ENCODE measurements at places on chromosomes 5 and 9.

DNA sequence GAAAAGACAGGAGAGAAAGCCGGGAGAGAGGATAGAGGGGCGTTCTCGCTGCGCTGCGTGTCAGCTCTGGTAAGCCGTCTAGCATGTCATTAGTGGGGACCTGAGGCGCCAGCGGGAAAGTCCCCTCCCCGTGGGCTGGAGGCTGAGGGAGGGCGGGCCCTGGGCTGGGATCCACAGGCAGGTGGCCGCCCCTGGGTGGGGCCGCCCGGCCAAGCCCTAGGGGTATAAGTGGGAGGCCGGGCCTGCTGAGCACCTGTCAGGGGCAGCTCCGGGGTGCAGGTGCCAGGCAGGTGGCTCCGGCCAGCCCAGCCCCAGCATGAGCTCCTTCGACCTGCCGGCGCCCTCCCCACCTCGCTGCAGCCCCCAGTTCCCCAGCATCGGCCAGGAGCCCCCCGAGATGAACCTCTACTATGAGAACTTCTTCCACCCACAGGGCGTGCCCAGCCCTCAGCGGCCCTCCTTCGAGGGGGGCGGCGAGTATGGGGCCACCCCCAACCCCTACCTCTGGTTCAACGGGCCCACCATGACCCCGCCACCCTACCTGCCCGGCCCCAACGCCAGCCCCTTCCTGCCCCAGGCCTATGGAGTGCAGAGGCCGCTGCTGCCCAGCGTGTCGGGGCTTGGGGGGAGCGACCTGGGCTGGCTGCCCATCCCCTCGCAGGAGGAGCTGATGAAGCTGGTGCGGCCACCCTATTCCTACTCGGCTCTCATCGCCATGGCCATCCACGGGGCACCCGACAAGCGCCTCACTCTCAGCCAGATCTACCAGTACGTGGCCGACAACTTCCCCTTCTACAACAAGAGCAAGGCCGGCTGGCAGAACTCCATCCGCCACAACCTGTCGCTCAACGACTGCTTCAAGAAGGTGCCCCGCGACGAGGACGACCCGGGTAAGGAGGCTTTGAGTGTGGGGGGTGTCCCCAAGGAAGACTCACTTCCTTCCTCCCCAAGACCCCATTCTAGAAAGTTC lies at the start of gene FOXI1:
TSS of gene FOXI1 (plus strand) at position 256 of the 970 bp plus-strand sequence. CDS start at position 317, 61 bp downstream.
- no peak for DNase-seq

DNA sequence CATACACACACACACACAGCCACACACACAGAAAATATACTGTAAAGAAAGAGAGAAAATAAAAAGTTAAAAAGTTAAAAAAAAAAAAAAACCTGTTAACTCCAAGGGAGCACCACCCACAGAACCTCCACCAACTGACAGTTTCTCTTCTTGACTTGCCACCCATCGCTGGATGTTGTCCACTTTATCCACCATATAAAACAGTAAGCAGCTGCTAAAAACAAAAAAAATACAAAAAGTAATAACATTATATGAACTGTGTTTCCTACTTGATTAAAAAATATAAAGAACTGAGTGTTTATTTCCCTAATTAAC lies 1.2 kb downstream of the PURA start:
- no peak for DNase-seq

DNA sequence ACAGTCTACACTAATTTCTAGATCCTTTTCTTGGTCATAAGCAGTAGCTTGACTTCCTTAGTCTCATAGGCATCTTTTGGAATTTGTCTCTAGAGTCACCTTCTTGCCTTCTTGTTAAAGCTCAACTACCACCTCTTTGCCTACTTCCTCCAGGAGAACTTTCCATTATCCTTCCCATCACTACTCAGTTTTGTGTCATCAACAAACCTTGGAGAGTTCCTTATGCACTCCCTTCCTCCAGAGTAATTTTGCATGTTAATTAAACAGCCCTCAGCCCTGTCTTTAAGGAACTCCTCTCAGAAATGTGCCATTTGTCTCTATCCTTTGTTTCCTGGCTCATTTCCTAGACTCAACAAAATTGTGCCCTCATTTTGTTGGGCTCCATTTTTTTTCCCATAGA lies 4.2 kb upstream of the EPB41L4B start:
- DNase-seq, result no peak

- DNase-seq, result no peak
Observed at GRCh38 chr5:84255315-84255714, 129.4 kb downstream of the EDIL3 start.

- DNase-seq, result no peak
Observed at GRCh38 chr9:114446672-114447450, 58.4 kb downstream of the WHRN start.

DNA sequence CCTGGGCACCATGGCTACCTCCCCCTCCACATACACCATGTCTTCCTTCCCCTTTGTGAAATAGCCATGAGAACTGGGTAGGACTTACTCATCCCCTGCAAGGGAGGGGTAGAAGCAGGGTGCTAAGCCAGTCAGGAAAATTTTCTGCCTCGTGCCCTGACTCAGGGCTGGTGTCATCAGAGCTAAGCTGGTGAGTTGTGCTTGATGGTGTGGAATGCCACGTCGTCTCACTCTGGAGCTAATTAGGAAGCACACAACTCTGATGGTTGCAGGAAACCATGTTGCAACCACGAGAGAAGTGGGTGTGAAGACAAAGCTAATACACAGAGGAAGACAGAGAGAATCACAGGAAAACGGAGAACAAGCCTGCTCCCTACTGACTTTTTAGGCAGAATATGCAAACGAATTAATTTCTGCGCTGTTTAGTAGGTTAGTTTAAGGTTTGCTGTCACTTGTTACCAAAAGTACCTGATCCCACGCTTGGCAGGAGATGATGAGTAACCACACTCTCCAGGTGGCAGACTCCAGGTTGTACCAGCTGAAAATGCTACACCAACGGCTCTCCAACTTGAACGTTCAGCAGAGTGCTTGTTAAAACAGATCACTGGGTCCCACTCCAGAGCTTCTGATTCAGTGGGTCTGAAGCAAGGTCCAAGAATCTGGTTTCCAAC lies 54.5 kb downstream of the STK10 start:
- peak; percentile 71 for DNase-seq

DNA sequence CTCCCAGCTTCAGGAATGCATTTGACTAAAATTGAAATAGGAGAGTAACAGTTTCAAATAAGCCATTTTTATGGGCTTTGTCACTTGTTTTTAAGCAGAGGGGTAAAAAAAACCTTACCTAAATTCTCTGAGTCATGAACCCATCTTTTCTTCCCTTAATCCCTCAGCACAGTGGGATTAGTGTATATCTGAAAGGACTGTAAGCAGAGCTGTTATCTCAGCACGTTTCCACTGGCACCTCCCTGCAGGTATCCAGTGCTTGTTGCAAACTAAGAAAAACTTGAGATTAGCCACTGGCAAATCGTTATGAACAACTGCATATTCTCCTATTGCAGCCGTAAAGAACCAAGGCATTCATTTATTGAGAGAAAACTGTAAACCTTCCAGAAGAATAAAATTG lies 872.7 kb downstream of the EFNA5 start:
- no peak for DNase-seq

DNA sequence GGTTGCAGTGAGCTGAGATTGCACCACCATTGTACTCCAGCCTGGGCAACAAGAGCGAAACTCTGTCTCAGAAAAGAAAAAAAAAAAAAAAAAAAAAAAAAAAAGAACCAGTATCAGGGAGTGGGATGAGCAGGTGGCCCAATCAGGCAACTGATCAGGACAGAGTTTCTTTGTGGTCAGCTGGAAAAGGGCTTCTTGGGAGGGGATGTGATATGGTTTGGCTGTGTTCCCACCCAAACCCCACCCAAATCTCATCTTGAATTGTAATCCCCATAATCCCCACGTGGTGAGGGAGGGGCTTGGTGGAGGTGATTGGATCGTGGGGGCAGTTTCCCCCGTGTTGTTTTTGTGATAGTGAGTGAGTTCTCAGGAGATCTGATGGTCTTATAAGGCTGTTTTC lies 4.7 kb upstream of the GCNT1 start:
- no peak for DNase-seq

GRCh38 chr5:76594107-76594506 lies 29.1 kb downstream of the F2RL2 start:
- DNase-seq, result no peak

DNA sequence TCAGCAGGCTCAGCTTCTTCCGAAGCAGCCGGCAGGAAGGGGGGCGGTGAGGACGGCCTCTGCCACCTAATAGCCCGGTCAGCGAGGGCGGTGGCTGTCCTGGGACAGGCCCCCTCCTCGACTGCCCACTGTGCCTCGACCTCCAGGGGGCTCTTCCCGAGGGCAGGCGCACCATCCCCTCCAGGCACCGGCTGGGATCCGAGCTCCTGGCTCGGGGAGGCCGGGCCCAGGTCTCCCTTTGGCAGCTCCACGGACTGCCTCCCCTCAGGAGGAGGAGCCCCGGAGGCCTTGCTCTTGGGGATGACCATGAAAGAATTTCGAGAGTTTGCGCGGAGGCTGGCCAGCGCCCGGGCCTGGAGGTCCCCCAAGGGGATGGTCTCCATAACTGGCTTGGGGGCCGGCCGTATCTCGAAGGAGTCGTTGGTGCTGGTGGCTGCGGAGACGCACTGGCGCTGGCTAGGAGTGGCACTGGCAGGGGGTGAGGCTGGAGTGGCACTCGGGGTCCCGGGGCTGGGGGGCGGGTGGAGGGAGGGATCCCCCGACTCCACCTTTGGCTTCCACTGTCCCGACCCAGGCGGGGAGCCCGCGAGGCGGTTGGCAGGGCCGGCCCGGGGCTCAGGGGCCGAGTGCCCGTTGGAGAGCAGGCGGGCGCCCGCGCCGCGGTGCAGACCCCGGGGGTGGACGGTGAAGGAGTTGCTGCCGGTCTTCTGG lies 975 bp downstream of the TPRN start:
- no peak for DNase-seq

DNA sequence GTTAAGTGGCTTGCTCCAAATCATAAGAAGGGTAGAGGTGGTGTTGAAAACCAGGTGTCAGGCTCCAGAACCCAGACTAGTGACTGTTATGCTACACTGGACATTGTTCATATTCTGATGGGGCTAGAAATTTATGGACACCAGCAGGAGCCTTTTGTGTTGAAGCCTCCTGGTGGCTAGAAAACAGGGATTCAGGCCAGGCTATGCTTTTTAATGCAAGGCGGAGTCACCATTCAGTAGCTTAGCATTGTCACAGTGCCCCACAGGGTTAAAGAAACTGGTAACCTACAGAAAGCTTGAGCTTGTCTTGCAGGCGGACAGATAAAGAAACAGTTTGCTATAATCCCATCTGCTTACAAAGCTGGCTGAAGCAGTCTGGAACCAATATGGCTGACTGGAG lies 23.0 kb upstream of the GOLM1 start:
- no peak for DNase-seq

DNA sequence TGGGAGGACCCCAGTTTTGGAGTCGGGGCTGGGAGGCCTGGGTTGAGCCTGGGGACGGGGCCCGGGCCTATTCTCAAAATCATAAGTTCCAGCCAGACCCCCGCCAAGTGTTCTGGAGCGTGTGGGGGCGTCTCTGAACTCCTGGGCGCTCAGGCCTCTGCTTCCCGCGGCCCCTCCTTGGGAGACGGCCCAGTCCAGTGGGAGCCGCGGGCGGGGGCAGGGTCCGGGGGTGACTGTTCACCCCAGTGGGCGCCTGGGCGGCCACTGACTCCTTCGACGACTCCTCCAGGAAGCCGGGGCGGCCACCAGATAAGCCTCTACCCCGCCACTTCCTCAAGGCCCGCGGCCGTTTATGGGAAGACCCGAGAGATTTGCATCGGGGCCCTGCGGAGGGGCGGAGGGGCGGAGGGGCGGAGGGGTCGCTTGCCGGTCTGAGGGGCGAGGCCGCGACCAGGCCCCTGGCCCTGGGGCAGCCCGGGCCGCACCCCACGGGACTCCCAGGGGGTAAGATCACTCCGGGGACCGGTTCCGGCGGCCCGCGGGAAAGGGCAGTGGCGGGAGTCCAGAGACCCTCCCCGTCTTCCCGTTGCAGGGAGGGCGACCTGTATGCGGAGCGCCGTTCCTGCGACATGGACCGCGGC lies 655 bp downstream of the TOR4A start:
- no peak for DNase-seq

DNA sequence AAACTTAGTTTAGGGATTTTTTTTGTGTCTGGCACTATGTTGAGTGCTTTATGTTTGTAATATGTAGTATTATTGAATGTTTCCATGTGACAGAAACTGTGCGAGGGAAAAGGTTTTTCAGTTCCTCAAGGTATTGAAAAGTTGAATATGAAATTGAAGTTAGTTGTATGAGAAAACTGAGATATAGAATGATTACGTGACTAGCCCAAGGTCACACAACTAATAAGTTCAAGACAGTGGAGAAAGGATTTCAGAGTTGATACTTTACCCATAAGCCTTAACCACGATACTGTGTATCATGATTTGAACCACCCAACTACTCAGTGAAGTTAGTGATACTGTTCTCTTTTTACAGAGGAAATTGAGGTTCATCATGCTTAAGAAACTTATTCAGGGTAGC lies 5.7 kb downstream of the NIPBL start:
- DNase-seq, result no peak

- DNase-seq, result no peak
Observed at GRCh38 chr5:91941588-91941987, 558.5 kb upstream of the ARRDC3 start.

GRCh38 chr9:103116246-103116645 lies 121.1 kb downstream of the CYLC2 start:
- no peak for DNase-seq

DNA sequence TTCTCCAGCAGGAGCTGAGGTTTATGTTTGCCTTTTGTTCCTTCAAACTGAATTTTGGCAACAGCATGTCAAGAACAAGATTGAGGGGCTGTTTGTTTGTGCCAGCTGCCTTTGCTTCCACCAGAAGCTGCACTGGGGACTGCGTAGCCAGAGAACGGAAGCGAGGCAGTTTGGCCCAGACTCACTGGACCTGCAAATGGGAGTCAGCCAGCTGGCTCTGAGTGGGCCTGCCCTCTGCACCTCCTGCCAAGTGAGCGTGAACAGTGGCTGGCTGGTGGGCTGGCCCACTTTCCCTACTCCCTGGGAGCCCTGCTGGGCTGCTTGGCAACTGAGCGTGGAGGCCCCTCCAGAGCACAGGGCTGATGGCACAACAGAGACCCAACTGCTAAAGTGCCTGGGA lies 111.6 kb downstream of the GALNT10 start:
- no peak for DNase-seq

GRCh38 chr5:76104027-76104426 lies 20.8 kb downstream of the SV2C start:
- no peak for DNase-seq

DNA sequence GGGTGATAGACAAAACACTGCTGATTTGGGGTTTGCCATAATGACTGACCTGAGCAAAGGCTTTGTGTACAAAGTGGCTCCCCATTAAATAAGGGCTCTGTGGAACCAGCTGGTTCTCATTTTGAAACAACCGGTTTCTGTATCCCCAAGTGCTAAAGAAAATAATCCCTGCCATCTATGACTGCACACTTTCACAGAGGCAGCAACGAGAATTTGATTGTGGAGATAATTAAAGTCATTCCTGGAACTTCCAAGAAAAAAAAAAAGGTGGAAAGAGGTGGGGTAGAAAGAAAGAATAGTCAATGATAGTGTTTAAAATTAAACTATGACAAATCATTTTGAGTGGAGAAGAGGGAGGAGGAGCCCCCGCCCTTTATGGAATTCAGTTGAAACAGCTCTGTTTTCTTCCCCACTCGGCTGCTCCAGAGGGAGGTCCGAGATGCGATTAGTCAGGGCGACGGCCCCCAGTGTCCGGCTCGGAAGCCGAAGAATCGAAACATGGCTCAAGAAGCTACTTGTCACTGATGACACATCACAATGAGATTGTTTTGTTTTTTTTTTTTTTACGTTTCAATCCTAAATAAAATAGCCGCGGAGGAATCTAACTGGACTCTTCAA lies 38.4 kb downstream of the EBF1 start:
- DNase-seq, result no peak

- DNase-seq, result peak; percentile 70
Observed at GRCh38 chr5:40678026-40678425, 1.7 kb upstream of the PTGER4 start.

- DNase-seq, result no peak
Observed at GRCh38 chr5:32098890-32099310, 75.2 kb downstream of the GOLPH3 start.

All from CD4-positive, alpha-beta T cell treated with Interleukin-4 for 4 hours (primary cell).